Activated T-helper 2 cell treated with anti-CD3 and anti-CD28 coated beads, Interferon-gamma antibody, Interleukin-2, Interleukin-4, amounts not matched to agents 10 μg/mL and 5 μg/mL and 100 μg/mL, durations not matched to agents 14 hours and 24 hours and 36 hours (primary cell): ENCODE measurements at places on chromosomes 5 and 9. TPM values are rescaled to one million over a fixed set of nuclear protein-coding genes. Genes with fewer than 3 reads are reported as not detected.

DNA sequence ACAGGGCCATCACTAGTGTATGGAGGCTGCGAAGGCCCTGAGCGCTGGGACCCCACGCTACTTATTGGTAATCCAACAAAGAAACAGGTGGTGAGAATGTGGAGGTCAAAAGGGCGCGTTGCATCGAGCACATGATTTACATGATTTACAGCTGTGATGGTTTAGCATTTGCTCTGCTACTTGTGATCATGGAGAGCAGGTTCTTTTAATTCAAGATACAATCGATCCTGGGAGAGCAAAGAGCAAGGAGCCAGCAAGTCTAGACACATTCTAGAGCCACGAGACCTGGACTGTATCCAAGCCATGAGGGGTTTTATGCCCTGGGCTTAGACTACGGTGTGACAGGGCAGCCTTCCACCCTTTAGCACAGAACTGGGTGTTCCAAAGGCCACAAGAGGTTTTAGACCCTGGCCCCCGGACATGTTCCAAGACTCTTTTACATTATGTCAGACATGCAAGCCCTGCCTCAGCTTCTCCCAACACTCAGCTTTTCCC, 47.0 kb upstream of the CLK4 start:
- H3K27ac ChIP-seq: no peak overlapping the region
- no peak for DNase-seq
- H3K4me1 ChIP-seq: peaks cover 4% of the 10 kb centered on the region
- H3K27me3 ChIP-seq: no peaks in the 10 kb centered on the region

- H3K36me3 ChIP-seq: no peaks in the 10 kb centered on the region
- H3K4me3 ChIP-seq: no peak overlapping the region
- H3K27ac ChIP-seq: no peak overlapping the region
Measured at GRCh38 chr9:134521817-134522501, 119.6 kb upstream of the COL5A1 start.

ABLIM3 gene
- not detected in 2 replicates for total RNA-seq

- no peak overlapping the region for H3K4me3 ChIP-seq
- H3K36me3 ChIP-seq: no peaks in the 10 kb centered on the region
- DNase-seq: no peak
Measured at GRCh38 chr5:31157720-31158119, 35.8 kb upstream of the CDH6 start.

- H3K4me3 ChIP-seq: no peak overlapping the region
- no peaks in the 10 kb centered on the region for H3K36me3 ChIP-seq
- no peaks in the 10 kb centered on the region for H3K4me1 ChIP-seq
- no peak overlapping the region for H3K27ac ChIP-seq
- H3K27me3 ChIP-seq: no peaks in the 10 kb centered on the region
Measured at GRCh38 chr9:111197256-111197655, 132.8 kb downstream of the OR2K2 start.

COL23A1 gene
- not detected in 2 replicates for total RNA-seq

IL17B gene
- total RNA-seq: not detected in 2 replicates

CDH9 gene
- not detected in 2 replicates for total RNA-seq

- no peaks in the 10 kb centered on the region for H3K36me3 ChIP-seq
- H3K27ac ChIP-seq: no peak overlapping the region
- no peak for DNase-seq
- H3K27me3 ChIP-seq: no peaks in the 10 kb centered on the region
Measured at GRCh38 chr5:166430491-166431319, 1860.7 kb upstream of the WWC1 start.

SH3RF2 gene
- total RNA-seq: 0.21 and 0.57 TPM in 2 replicates

DNA sequence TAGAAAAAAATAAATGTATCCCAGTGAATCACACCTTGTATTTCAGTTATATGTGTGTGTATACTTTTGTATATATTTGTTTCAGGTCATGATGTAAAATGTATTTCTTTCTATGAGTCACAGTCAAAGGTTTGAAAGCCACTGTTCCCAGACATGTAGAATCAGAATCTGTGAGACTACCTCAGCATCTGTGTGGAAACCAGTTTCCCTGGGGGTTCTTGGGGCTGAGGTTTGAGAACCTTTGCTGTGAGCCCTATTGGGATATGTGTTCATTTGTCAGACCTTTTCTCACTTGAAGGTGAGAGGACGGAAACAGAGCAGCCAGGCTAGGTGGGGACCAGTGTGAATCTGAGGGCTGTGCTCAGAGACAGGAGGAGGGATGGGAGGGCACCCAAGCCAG, 78.7 kb upstream of the SAP30L start:
- no peak overlapping the region for H3K27ac ChIP-seq
- no peaks in the 10 kb centered on the region for H3K4me1 ChIP-seq
- no peaks in the 10 kb centered on the region for H3K27me3 ChIP-seq
- no peak for DNase-seq

DNA sequence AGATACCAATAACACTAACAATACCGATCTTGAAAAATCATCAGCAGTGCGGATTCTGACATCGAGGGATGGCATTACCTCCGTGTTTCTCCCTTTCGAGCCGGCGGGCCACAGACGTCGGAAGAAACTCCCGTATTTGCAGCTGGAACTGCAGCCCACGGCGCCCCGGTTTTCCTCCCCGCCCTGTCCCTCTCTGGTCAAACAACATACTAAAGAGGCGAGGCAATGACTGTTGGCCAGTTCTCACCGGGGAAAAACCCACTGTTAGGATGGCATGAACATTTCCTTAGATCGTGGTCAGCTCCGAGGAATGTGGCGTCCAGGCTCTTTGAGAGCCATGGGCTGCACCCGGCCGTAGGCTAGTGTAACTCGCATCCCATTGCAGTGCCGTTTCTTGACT, 32.8 kb downstream of the OLFM1 start:
- H3K4me1 ChIP-seq: no peaks in the 10 kb centered on the region
- H3K4me3 ChIP-seq: no peak overlapping the region
- no peak for DNase-seq
- no peaks in the 10 kb centered on the region for H3K27me3 ChIP-seq
- H3K36me3 ChIP-seq: no peaks in the 10 kb centered on the region

DNA sequence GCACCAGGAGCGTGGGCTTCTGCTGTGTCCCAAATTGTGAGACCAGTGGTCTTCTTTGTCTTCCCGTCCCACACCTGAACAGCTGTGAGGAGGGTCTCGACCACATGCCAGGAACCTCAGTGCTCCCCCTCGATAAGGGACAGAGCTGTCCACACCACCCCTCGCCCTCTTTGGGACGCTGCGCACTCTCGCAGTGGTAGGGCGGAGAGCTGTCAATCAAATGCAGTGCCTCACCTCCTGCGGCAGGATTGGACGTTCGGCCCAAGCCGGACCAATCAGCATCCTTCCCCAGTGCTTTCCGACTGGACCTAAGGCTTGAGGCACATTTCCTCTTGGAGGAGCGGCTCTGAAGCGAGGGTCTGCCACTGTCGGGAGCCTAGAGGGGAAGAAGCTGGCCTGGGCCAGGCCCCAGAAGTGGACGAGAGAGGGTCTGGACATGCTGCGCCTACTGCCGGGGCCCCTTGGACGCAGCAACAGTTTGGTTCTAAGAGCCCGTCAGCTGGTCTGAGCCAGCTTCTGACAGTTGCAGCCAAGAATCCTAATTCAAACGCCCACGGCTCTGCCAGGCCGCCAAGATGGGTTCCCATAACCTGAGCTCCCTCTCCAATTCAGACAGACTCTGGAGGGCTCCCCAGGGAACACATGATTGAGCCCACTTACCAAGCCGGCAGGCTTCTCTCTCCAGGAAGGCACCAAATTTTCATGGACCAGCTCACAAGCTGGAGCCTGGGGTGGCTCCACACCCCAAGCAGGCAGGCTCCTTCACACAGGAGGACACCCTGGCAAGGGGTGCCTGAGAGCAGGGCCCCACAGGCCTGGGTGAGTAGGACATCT, 28.1 kb upstream of the ADAMTS2 start:
- H3K36me3 ChIP-seq: no peaks in the 10 kb centered on the region
- H3K4me1 ChIP-seq: no peaks in the 10 kb centered on the region
- no peak overlapping the region for H3K27ac ChIP-seq
- H3K27me3 ChIP-seq: no peaks in the 10 kb centered on the region

DNA sequence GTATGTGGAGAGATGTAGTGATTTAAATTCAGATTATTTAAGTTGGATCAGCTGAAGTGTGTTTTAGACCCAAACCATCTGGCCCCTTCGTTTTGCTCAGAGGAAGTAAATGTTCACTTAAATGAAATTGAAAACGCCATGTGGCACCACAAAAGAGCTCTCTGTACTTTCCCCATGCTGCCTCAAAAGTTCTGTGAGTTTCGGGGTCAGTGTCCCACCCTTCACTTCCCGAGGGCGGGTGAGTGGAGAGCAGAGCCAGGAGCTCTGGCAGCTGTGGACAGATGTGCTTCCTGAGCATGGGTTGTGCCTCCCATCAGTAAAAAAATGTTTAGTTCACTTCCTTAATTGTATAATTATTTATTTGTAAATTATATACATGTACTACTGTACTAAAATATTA, 48.4 kb downstream of the PSD2 start:
- no peaks in the 10 kb centered on the region for H3K36me3 ChIP-seq
- DNase-seq: no peak
- H3K27ac ChIP-seq: no peak overlapping the region
- H3K4me1 ChIP-seq: peaks cover 6% of the 10 kb centered on the region

- no peak for DNase-seq
- H3K4me1 ChIP-seq: no peaks in the 10 kb centered on the region
- H3K27ac ChIP-seq: no peak overlapping the region
Measured at GRCh38 chr5:23208959-23209431, 298.4 kb upstream of the PRDM9 start.

GRCh38 chr5:127290019-127290945, at the start of gene MEGF10:
MEGF10 (plus strand) TSS chr5:127290796; CDS start chr5:127331309, 40,513 bp downstream.
- no peaks in the 10 kb centered on the region for H3K4me1 ChIP-seq
- peaks cover 73% of the 10 kb centered on the region for H3K27me3 ChIP-seq
- no peak within 1 kb of the TSS for H3K4me3 ChIP-seq
- H3K36me3 ChIP-seq: no peaks in the 10 kb centered on the region
- no peak within 1 kb of the TSS for H3K27ac ChIP-seq

HTR4 gene
- not detected in 2 replicates for total RNA-seq

GPX8 gene
- total RNA-seq: not detected in 2 replicates

IL33 gene
- not detected in 2 replicates for total RNA-seq

SHB gene
- total RNA-seq: 1.7 and 1.9 TPM in 2 replicates
